ENCODE measurements at places on chromosomes 11 and 22.

DNA sequence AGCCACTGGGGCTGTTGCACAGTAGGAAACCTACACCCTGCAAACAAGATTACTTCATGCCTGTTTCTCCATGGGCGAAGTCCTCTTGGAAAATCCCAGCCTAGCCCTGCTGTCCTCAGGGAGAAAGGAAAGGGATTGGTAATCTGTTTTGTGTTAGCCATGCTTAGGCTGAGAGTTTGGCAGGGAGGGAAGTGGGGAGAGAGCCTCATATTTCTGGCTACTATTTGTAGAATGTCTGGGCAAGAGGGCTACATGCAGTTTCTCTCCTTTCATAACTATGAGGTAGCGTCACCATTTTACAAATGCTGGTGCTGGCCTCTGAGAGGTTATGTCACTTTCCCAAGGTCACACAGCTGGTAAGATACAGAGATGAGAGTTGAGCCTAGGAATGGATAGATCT is 737 bp upstream of the MFRP start:
- no peak for DNase-seq

GRCh38 chr11:95937358-95937757 is 13.5 kb upstream of the MTMR2 start:
- DNase-seq: no peak

DNA sequence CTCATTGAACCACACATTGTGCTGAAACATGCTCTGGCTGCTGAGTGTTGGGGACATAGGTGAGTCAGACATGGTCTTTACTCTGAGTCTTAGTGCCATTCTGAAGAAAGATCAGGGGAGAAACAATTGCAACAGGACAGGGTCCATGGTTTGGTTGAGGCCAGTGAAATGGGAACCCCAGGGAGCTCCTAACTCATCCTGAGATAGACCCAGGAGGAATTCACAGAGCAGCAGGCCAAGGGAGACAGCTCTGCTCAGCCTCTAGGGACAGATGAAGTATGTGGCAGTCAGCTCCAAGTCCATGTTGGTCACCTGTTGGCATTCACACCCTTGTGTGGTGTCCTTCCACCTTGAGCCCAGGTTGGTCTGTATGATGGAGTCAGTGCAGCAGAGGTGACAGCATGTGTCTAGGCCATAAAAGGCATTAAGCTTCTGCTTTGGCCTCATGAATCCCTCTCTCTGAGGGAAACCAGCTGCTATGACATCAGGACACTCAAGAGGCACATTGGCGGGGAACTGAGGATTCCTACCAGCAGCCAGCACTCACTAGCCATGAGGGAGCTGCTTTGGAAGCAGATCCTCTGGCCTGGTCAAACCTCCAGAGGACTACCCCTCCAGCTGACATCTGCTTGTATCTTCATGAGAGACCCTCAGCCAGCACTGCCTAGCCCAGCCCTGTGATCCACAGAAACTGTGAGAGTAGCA is 50.3 kb upstream of the MYEOV start:
- no peak for DNase-seq

DNA sequence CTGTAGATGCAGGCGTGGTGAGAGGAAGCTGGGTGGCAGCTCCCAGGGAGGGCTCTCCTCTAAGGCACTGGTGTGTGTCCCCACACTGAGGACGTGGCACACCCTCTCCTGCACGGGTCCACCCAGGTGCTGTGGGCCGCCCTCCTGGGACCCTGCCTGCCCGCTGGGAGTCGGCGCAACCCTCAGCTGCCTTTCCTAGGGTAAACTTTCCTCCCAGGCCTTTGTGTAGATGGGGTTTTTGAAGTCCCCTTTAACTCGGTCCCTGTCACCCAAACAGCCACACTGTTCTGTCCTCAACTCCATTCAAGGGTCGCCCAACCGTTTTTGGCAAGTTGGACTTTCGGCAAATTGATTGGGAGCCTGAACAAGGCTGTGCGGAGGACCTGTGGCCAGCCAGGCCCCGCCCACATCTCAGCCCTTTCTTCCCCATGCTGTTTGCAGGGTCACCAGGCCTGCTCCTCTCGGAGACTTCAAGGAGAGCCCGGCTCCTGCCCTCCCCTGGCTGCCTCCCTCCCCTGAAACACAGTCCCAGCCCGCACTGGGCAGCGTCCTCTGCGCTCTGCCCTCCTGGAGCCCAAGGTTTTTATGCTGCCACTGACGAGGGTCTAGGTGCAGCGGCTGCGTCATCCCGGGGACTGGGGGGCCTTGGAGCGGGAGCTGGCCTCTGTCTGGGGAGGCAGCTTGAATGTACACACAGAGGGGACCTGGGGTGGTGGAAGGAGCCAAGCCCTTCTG is 1126.2 kb downstream of the BRD1 start:
- DNase-seq: no peak

DNA sequence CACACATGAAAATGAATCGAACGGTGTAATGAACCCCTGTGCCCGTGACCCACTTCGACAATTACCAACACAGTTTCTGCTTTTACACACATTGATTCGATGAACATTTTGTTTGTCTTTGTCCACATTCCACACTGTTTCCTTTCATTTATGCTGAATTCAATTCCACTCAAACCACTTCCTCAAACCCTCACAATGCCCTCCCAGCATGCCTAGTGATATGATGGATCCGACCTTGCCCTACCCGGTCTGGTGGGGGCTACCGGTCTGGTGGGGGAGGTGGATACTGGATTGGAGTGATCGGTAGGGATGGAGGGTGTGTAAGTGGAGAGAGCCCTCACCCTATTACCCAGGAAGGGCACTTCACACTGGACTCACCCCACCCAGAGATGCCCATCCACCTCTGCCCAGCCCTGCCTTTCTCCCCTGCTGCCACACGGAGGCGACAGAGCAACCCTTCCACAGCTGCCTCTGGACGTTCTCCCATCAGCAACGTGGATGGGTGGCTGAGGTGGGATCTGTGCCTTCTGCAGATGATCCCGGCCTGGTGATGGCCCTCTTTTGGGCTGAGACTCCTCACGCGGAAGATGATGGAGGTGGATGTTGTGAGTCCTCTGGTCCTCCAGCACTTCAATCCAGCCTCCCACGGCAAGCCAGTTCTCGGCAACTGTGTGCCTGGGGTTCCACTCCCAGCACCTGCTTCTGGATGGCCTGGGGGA is 33.0 kb upstream of the P2RY2 start:
- DNase-seq: peak; percentile 42

DNA sequence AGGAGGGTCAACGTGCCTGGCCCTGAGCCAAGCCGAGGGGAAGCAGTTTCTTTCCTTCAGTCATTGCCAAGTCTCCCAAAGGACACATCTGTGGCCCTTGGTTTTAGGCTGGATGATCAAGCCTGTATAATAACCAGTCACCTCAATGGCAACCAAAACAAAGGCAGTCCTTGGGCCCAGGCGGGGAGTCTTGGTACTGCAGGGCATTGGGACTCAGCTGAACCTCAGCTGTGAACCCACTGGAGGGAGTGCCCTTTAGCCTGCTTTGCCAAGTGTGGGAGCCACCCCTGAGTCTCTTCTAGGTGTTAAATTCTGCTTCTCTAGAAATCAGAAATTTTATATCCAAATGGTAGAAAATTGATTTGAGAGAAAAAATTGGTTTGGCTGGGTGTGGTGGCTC is 36.9 kb downstream of the CPT1A start:
- DNase-seq: no peak

- no peak for DNase-seq
Observed at GRCh38 chr22:26974034-26974433, 316.6 kb downstream of the MIAT start.

GRCh38 chr11:124277207-124277606 is 21.0 kb downstream of the OR8G5 start:
- no peak for DNase-seq

- DNase-seq: no peak
Observed at GRCh38 chr11:84056653-84057376, 770.6 kb upstream of the CCDC90B start.

- DNase-seq: no peak
Observed at GRCh38 chr22:40764763-40765441, 54.2 kb downstream of the SLC25A17 start.

DNA sequence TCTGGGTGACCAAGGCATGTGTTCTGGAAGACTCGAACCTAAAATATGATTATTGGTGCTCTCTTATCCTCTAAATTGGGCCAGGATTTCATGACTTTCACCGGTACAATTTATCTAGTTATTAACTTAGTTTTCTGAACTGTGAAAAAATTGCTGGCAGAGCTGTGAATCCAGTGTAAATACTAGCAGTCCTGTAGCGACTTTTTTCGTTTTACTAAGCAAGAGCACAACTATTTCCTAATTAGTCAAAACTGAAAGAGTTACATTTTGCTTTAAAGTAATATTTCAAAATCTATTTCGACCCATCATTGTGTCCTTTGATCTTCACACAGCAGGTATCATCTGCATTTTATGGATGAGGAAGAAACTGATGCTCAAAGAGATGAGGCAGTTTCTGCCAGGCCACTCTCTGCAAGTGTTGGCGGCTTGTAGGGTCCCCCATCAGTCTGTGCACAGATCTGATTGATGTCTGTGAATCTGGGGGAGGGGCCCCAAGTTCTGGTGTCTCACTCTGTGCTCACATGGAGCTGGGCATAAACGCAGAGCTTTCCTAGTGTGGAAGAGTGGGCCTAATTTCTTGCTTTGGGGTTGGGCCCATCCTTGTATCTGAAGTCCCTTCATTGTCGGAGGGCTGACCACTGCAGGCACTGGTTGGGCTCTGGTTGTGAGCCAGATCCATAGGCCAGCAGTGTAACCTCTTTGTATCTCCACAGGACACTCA is 1.4 kb upstream of the TRMT2A start:
- no peak for DNase-seq

GRCh38 chr22:21693333-21693998 is 27.7 kb downstream of the PPIL2 start:
- no peak for DNase-seq

DNA sequence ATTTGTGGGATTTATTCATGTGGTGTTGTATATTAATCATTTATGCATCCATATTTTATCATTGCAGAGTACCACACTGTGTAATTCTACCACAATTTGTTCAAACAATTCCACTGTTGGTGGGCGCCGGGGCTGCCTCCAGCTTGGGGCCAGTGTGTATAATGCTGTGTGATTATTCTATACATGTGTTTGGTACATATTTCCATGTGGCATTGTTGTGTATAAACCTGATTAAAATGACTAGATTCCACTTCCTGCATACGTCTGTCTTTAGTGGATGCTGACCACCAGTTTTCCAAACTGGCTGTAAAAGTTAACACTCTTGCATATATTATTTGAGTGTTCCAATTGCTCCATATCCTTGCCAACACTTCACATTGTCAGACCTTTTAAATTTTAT is 1213.8 kb downstream of the TBC1D22A start:
- DNase-seq: no peak

DNA sequence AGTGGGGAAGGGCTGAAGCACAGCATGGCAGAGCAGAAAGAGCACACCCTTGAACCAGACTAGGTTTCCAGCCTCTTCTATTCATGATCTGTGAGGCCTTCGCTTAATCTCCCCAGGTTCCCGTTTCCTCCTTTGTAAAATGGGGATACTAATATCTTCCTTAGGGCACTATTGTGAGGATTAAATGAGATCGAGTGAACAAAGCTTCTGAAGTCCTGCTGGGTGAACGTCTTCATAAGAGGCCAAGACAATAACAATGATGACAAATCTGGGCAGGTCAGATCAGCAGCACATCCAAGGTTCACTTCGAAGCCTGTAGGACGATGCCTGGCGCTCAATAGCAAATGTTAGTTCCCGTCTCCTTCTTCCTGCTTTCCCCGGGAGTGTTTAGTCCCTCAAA is 38.6 kb upstream of the ZBED5 start:
- no peak for DNase-seq

DNA sequence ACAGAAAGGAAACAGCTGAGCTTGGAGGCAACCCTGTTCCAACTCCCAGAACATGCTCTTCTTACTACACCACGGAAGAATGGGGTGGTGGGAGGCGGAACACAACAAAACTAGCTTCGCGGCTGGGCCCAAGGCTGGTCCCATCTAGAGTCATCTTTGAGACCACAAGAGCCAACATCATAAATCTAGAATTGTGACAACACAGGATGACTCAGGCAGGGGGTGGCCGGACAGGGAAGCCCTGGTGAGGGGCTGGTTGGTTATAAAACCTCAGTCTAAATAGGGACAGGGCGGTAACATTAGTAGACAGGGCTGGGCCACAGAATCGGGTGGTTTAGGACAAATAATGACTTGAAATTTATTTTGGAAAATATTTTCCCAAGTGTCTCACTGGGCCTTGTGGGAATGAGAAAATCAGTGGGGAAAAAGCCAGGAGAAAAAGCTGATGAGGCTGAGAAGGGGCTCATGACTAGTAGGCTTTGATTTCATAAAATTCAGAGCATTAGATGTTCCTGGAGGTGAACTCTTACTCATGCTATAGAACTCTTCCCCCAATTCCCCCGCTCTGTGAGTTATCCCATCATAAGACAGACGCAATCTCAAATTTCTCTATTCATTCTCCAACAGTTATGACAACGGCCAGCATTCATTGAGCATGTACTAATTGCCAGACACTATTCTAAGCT is 151.8 kb upstream of the TIMP3 start:
- DNase-seq: no peak

DNA sequence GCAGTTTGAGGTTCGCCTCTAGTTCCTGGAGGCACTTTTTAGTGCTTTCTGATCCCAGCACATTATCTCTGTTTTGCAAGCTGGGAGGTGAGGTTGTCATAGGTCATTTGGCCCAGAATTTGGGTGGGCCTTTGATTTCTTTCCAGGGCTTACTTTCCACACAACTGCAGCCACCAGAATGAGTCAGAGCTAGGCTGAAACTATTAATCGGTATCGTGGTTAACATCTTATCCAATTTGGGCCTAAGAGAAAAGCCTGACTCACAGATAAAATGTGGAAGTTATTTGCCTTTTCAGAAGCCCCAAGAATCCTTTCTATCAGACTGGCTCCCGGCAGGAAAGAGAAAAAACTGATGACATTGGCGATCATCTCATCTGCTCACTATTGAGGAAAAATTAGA is 166.4 kb downstream of the KIRREL3 start:
- no peak for DNase-seq

- no peak for DNase-seq
Observed at GRCh38 chr11:6734616-6735015, 37.2 kb downstream of the OR2AG2 start.

DNA sequence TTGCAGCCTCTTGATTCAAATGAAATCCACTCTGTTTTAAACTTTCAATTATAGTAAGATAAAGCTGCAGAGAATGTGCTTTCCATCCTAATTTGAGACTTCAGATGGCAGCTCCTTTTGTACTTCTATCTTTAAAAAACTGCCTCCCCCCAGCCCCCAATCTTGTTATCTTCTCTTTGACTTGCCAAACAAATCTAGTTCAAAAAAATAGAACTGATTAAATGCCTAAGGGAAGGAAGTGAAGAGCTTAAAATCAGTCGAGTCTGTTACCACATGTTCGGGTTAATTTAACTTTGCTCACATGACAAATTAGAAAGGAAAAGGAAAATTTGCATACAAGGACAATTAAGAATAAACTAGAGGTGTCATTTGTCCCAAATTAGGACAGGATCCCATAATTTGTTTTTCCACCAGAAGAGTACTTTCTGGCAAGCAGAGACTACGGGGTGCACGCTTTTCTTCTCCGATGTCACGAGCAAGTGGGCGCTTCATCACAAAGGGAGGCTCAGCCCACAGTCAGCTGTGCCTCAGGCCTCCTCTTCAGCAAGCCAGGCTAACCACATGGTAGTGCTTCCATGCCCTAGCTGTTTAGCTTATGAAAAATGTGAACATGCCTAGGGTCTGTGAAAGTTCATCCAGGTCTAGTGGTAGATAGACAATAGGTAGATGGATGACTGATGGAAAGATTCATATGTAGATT is 69.0 kb upstream of the LDLRAD3 start:
- DNase-seq: no peak

GRCh38 chr11:66112041-66112491 is 42.0 kb downstream of the PACS1 start:
- no peak for DNase-seq
